Coronary artery (tissue), 2 donors: ENCODE measurements at places on chromosomes 3 and 15.
A peak's percentile ranks its signal among the peaks of the same experiment; 100 is the strongest.

DNA sequence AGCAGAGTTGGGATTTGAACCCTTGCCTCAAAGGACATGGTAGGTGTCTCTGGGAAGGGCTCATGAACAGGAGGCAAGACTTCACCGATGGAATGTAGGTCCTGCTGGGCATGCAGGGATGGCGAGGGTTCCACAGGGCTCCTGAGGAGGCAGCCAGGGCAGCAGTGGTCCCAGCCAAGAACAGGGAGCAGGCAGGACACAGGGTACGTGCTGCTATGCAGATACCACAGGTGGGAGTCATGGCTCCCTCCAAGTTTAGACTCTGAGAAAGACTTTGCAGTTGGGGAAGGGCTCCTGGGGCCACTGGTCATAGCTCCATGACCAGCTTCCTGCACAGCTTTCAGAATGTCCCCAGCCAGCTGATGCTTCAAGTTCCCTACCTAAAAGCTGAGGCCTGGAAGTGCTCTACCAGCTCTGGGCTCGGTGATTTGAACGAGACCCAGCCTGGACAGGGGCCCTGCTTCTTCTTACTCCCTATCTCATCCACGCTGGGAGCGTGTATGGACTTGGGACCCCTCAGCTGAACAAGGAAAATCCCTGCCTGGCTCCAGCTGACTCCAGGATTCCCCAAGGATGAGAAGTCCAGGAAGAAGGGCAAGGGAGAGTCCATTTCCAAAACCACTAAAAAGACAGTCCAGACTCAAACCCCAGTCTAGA, 747 bp downstream of the MYL3 start:
- peak; percentile 45 for DNase-seq

DNA sequence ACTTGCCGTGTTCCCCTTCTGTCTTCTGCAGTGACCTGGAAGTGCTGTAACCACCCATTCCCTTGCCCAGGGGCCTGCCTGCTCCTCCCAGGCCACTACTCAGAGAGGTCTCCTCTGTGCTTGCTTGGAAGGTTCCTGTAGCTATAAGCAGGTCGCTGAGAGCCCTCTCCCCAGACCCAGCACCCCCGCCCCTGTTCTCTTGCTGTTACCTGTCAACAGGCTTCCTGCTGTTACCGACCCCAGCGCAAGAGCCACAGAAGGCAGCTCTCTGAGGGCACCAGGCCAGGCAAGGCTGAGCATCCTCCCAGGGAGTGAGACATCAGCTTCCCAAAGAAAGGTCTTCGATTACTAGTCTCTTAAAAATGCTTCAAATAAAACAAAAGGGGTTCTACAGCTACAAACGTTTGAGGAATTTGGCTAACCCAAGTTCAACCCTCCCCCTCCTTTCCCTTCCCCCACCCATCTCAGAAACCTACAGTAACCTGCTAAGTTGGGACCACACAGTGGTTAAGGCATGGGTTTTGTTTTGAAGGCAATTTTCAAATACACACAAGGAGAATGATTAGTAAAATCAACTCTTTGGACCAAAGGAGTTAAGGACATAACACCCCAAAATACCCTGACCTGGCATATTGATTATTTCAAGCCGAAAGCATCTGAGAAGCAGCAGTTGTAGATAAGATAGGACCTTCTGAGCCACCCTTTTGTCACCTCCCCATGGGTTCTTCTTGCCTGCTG, 74.9 kb upstream of the MFGE8 start:
- DNase-seq = no peak

- DNase-seq = no peak
These were observed 19.4 kb upstream of the DCUN1D1 start for GRCh38 chr3:182999767-183000166.

GRCh38 chr3:19213603-19214220, 65.4 kb downstream of the KCNH8 start:
- DNase-seq = no peak

GRCh38 chr3:143218166-143218835, 98.7 kb downstream of the CHST2 start:
- no peak for DNase-seq
